NCI-H1105 treated with DMSO at 0.1 percent for 48 hours (cell line): ENCODE measurements at places on chromosomes 2 and 18.

DNA sequence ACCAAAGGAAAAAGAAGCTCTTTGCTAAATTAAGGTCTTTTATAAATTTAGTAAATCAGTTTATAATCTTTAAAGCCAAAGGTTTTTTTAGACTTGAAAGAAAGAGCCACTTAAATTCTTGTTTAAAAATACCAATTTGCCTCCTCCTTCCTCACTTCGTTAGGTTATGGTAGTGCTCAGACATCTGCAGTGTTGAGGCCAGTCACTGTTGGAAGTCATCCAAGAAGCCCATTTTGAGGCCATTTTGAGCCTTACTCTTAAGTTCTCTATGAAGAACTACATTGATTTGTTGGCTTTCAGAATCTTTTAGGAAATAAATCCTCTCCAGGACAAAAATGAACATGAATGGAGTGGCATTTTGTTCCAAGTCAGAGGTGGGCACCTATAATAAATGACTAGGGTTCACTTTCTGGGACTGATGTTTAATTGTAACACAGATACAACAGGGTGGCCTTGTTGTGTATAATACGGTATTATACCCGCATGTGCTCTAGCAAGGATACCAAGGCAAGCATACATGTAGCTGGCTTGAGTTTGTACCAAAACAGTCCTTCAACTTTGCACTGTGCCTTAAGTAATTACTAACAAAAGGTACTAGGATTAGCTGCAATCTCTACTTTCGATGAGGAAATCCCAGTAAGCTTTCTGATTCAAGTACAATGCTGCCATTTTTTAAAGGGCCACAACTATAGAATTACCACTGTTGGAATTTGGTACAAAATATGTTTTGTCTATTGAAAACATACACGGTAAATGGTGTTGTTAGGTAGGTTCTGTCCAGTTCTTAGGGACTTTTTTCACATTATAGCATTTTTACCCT is 22.8 kb downstream of the SLC66A3 start:
- DNase-seq, result peak; percentile 45

DNA sequence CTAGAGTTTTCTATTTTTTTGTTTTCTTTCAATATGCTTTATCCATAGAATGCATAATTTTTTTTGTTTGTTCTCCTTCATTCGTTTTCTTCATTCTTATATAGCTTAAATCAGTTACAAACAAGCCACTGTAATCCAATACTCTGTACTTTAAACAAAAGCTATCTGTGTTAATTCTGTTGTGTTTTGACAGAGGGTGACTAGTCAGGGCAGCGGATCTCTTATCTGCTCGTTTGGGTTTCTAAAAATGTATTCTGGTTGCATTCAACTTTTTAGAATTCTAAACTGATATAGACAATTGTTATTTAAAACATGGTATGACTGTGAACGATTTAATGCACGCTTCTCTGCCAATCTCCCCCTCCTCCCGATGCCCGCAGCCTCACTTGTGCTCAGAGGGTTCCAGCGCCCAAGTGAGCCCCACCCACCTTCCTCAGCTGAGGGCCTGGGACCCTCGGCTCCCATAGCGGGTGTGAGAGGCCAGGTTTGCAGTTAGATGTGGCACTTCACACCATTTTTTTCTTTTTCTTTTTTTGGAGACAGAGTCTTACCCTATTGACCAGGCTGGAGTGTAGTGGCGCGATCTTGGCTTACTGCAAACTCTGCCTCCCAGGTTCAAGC is 44.1 kb downstream of the NCK2 start:
- DNase-seq, result no peak

- DNase-seq, result no peak
Observed at GRCh38 chr2:84879584-84880394, 1.1 kb downstream of the TRABD2A start.

- peak; percentile 79 for DNase-seq
Observed at GRCh38 chr2:199273042-199273511, 184.7 kb downstream of the SATB2 start.

- peak; percentile 85 for DNase-seq
Observed at GRCh38 chr18:72544092-72544886, at the start of gene CBLN2. TSS of gene CBLN2 (minus strand) at chr18:72544342. CDS start at chr18:72542160, 2,182 bp downstream.

GRCh38 chr2:185278761-185279160 is 459.8 kb upstream of the FSIP2 start:
- DNase-seq, result peak; percentile 25

DNA sequence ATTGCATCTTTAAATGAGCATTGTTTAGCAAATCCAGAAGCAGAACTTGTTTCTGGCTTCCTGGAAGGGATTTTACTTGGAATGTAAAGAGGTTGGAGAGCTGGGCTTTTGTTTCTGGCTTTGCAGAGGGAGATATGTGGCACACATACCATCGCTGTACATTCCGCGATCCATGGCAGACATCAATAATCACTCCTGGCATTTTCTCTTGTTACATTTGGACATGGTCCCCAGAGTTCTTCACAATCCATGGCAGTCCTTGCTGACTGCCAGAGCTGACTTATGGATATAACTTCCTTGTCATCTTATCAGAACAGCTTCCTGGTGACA is 445.6 kb upstream of the SPRED2 start:
- DNase-seq, result no peak

DNA sequence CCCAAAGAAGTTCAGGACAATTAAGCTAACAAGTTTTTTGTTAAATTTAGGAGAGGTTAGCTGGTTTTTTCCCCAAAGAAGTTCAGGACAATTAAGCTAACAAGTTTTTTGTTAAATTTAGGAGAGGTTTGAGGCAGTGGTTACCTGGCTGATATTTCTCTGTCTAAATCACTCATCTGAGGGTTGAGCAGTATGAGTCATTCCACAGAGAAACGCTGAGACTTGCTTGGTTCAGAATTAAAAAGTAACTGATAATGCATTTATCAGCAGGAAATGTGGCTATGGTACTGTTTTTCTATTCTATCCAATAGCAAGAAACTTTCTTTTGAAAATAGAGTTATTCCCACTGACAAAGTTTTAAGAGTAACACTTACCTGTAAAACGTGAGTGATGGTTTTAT is 22.8 kb upstream of the KIDINS220 start:
- no peak for DNase-seq

- DNase-seq, result no peak
Observed at GRCh38 chr2:137161250-137161649, 395.9 kb downstream of the THSD7B start.

DNA sequence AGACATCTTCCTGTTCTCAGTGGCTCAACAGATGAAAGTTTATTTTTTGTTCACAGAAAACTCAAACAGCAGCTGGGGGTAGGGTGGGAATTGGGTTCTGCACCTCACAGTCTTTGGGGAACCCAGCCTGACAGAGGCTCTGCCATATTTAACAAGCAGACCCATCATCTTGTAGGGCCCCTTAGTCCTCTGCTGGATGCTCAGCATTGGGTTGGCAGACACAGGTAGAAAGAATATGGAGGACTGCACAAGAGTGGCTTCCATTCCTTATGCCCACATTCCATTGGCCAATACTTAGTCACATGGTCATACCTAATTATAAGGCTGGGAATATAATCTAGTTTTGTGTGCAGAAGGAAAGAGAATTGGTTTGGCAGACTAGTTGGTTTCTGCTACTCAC is 89.1 kb downstream of the MYO3B start:
- no peak for DNase-seq

GRCh38 chr2:148814143-148814859 is 60.7 kb upstream of the KIF5C start:
- DNase-seq, result no peak

- DNase-seq, result no peak
Observed at GRCh38 chr2:222492683-222493082, 68.3 kb downstream of the SGPP2 start.

DNA sequence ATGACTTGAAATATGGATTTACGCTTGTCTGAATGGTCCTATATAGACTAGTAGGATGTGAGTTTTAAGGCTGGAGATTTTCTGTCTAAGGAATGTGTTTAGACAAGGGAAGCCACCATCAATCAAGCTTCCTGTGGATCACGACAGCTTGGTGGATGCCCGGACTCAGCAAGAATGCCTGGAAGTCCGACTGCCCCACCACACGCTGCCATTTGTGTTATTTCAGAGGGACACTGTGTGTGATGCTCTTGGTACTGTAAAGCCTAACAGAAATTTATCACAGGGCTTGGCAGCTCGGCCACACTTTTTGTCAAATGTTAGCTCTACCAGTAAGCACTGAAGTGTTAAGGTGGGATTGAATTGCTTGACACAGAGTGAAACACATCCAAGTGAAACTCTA is 127.1 kb upstream of the CDH7 start:
- DNase-seq, result no peak
